ENCODE measurements at places on chromosomes 2 and 18.

DNA sequence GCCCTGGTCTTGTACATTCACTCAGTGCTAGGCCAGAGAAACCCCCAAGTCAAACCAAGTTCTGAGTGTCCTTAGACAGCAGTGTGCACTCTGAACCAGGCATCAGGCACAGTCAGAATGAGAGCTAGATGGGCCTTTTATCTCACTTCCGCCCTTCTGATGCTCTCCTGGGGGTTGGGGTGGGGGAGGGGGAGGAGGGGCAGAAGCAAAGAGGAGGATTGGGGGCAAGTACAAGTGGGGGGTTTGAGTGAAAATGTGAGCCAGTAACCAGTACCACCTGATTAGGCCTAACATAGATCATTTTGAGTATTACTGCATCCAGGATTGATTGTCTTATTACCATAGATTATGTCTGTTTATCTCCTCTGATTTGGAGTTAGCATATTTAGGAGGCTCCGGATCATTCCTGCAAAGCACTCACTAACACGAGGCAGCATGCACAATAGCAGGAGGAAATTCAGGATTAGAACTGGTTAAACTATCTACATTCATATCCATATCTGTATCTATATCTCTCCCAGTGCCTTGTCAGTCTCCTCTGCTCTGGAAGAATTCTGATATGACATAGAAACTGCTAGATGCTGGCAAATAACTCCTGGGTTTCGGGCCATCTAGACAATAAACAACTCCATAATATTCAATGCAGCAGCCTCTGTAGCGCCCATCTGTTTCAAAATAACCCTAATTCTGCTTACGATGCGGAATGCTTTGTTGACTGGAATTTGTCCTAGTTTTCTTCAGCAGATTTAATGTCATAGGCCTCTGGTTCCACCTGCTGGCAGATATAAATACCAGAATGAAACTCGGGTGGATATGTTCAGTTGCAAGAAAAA, 149.1 kb downstream of the RHBDD1 start:
- peak; percentile 79 for DNase-seq

DNA sequence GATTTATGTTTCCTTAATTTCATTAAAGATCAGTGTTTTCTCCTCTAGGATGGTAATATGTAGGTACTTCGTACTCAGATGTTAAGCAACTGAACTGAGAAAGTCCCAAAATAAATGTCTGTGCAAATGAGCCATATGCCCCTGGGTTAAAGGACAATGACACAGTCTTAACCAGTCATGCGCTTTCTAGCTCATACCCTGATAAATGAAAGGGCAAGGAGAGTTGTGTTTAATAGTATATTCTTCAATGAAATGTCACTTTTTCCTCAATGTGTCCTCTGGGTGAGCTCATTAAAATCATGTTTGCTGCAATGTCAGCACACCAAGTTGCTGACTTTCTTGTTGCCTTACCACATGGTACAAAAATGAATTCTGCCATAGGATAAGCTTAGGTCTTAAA, 856.3 kb downstream of the TMEM182 start:
- no peak for DNase-seq

DNA sequence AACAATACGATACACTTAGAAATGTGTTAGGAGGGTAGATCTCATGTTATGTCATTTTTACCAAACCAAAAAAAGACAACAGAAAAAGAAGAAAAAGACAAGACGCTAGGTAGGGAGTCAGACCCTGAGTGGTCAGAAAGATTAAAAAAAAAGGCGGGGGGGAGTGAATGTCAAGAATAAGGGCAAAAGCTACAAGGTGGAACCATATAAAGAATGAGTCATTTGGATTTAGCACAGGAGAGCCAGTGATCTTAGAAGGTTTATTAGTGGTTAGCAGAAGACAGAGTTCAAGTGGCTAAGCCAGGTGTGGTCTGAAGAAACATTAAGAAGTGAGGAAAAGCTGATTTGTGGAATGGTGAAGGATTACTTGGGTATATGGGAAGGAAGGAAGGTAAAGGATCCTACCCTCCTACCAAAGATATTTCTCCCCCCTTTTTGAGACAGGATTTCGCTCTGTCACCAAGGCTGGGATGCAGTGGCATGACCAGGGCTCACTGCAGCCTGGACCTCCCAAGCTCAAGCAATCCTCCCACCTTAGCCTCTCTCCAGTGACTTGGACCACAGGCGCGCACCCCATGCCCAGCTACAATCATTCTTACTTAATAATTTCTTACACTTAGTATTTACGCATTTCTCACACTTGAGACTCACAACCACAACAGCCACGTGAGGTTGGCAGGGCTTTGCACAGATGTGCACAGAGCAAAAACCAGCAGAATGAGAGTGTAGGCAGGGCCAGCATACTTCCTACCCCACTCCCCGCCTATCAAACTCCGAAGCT, 2.6 kb downstream of the DSC2 start:
- no peak for DNase-seq

DNA sequence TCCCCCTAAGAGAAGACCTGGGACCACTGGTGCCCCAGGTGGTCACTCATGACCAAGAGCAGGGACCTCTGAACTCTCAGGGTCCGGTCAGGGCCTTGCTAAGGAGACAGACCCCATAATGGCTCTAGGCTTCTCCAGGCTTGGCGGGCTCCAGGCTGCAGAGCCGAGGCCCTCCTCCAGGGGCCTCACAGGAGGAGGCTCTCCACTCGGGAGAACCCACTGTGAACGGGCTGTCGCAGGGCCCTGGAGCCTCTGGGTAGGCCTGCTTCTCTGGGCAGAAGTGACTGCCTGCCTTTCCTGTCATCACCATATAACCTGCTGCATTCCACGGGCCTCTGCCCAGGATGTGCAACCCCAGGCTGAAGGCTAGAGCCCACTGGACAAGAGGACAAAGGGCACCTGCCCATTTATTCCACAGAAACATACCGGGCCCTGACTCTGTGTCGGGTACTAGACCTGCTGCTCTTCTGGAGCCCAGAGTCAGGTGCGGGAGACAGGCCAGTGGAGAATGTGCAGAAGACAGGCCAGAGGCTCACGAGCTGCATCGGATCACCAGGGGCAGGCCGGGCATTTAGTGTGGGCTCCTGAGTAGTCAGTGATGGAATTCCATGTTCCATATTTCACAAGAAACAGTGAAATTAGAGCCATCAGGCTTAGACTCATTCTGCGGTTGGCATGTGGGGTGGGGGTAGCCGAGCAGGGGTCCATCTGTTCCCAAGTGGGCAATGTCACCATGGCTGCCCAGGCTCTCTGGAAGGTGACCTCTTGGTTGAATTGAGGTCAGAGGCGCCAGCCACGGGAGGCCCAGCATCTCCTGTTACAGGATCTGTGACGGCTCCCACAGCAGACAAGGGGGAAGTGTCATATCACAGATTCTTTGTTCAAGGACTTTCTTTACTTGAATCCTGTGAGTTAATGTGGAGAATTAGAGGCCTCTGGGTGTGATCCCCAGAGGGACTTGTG, 220.8 kb downstream of the SH3RF3 start:
- DNase-seq: no peak

GRCh38 chr2:56286936-56287335, 103.1 kb downstream of the CCDC85A start:
- DNase-seq: no peak

- no peak for DNase-seq
Measured at GRCh38 chr18:13260197-13260934, 41.8 kb downstream of the LDLRAD4 start.

- no peak for DNase-seq
Measured at GRCh38 chr18:74006143-74006542, 141.5 kb downstream of the FBXO15 start.

DNA sequence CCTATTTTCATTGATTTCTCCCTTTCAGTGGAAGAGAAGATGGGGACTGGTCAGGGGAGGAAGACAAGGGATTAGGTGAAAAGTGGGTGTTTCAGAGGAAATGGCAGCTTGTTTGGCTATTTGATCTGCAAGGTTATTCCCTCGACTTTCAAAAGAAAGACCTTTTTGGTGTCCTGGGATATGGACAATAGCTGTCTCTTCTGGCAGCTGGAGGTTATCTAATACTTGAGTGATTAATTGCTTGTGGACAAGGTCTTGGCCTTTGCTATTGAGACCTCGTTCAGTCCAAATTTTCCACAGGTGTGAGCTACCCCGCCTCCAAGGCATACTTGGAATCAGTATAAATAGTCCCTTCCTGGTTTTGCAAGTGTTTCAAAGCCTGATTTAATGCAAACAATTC, 33.3 kb upstream of the TRAPPC8 start:
- DNase-seq: no peak

GRCh38 chr2:206361407-206362045, 81.8 kb upstream of the ADAM23 start:
- DNase-seq: no peak

GRCh38 chr2:6921321-6921922, 4.2 kb downstream of the RNF144A start:
- no peak for DNase-seq

GRCh38 chr2:236308855-236309668, 44.9 kb upstream of the ASB18 start:
- DNase-seq: no peak

- no peak for DNase-seq
Measured at GRCh38 chr2:157488877-157489276, 45.0 kb upstream of the CYTIP start.

- DNase-seq: no peak
Measured at GRCh38 chr18:10685484-10685883, 159.7 kb downstream of the NAPG start.

GRCh38 chr18:69737851-69738250, 209.8 kb downstream of the CD226 start:
- DNase-seq: no peak

DNA sequence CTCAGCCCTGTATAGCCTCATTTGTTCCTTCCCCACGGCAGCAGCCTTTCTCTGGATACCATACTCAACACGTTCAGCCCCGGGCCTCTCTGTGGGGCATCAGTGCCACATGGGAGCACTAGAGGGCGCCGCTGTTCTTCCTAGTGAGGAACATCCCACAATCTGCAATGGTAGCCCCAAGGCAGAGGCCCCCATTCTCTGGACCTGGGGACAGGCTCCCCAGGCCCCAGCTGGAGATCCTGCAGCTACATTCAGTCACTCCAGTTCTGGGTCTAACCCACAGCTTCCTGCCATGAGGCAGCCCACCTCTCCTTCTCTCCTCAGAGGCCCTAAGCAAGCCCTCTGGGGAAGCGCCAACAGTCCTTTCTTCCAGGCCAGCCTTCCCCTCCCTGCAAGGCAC, 14.2 kb upstream of the SFXN5 start:
- peak; percentile 65 for DNase-seq

- DNase-seq: no peak
Measured at GRCh38 chr2:84212611-84213314, 246.3 kb downstream of the SUCLG1 start.

- DNase-seq: no peak
Measured at GRCh38 chr2:121776885-121777698, 21.6 kb downstream of the TSN start.

- no peak for DNase-seq
Measured at GRCh38 chr2:7497178-7497577, 580.0 kb downstream of the RNF144A start.

GRCh38 chr2:159790323-159790722, 7.7 kb downstream of the CD302 start:
- no peak for DNase-seq

GRCh38 chr2:236866542-236867340, 218.9 kb upstream of the COPS8 start:
- no peak for DNase-seq

DNA sequence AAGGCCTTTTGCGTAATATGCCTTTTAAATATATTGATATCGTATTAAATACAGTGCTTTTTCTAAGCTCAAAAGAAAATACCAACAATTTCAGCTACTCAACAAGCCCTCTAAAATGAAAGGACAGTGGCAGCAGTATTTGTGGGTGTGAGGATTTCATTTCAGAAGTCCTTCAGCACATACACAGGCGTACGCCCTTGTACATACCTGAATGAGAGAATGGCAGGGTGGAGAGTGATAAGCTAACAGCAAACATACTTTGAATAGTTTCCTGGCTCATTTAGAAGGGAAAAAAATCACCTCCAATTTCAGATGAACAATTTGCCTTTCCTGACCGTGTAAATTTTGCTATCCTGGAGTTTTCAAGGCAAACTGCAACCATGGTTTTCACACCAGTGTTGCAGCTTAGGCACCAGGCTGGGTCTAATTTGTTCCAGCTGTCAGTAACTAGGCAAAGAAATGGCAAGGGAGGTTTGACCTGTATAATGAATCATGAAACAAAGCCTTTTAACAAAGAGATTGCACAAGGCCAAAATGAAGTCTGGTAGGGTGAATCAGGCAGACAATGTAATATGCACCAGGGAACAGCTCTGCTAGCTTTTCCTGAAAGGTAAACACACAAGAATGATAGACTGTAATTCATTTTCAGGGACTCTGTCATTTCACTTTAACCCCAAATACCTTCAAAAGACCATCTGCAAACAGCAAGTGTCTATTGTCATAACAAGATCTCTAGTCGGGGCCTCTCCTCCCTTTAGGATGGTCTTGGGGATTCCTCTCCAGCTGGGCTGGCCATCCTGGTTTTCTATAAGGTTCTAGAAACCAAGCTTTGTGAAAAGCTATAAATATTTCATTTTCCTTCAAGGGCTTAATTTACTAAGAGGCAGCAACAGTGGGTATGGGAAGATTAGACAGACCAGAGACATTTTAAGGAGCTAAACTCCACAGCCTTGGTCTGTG, 11.5 kb downstream of the ANKRD29 start:
- peak; percentile 80 for DNase-seq

DNA sequence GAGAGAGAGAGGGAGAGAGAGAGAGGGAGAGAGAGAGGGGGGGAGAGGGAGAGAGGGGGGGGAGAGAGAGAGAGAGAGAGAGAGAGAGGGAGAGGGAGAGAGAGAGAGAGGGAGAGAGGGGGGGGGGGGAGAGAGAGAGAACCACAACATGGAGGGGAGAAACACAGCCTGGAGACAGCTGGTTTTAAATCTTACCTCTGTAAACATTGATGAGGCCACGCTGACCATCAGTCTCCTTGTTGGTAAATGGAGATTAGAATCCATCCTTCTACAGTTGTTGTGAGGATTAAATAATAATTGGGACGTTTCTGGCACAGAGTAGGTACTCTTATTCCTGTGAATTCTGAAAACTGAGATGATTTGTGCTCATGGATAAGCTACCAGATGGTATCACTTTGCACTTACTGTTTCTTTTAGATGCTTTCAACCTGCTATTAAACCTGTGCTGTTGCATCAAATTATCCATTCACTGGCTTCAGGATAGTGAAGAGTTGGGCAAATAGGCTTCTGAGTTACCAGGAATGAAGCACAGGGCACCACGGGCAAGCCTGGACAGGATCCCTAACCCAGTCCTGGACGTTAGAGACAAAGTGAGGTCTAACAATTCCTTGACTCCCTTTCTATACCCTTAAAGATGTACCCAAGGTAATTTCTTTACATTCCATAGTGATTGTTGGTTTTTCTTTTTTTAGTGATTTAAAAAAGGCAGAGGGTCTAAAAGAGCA, 318.1 kb downstream of the ZNF521 start:
- DNase-seq: no peak

GRCh38 chr18:8685141-8685913, 20.0 kb upstream of the MTCL1 start:
- no peak for DNase-seq

Measured in HFFc6 (cell line).